Memory B cell (primary cell): ENCODE measurements at places on chromosomes 4 and X.

GRCh38 chr4:47218631-47219030 is 187.3 kb downstream of the GABRB1 start:
- DNase-seq = no peak

- DNase-seq = no peak
These were observed 20.5 kb downstream of the ARSJ start for GRCh38 chr4:113958766-113959538.

GRCh38 chr4:18463987-18464559 is 442.5 kb upstream of the LCORL start:
- no peak for DNase-seq

DNA sequence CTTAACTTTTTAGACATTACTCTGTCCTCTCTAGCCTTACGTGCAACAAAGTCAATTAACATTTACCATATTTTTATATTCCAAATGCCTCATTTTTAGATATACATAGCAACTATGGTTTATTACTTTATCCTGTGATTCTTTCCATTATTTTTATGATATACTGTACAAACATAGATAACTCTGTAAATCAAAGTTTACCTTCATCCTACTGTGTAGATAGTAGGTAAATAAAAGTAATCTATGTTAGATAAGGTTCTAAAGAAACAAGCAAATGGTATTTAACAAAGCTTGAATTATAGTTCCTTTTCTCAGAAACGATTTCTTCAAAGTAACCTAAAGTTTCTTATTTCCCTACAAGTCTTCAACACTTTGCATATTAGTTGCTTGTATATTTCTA is 350.0 kb downstream of the GALNTL6 start:
- no peak for DNase-seq

GRCh38 chr4:19971829-19972228 is 279.9 kb upstream of the SLIT2 start:
- DNase-seq = no peak
